NCI-H2081 treated with DMSO at 0.1 percent for 48 hours (cell line): ENCODE measurements at places on chromosomes 2 and 18.

DNA sequence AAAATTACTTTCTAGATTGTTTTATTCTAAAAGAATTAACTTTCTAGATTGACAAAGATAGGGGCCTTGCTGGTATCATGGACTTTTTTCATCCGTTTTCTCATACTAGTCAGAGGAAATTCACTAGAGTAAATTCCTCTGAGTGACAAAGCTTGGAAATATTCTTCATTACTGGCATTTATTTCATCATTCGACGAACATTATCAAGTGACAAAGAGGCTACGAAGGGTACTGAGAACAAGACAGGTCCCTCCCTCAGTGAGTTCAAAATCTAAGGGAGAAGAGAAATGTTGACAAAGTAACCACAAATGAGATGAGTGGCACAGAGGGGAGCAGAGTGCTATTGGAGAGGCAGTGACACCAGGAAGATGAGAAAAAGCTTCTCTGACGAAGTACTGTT lies 4.3 kb downstream of the EPG5 start:
- no peak for DNase-seq

DNA sequence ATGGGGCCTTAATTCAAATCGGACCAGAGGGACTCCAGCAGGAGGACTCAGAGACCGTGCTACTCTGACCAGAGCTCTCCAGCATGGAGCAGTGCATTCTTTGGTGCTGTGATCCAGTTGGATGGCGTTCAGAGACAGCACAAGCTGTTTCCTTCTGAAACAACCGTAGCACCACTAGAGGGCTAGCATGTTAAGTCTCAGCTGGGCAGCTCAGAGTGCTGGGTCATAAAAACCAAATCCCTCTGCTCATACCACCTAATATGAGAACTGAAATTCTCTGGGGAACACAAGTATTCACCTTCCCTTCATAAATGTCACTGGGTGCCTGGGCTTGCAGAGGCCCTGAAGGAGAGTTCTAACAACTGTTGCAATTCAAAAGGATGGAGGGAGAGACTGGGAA lies 97.7 kb upstream of the TFCP2L1 start:
- DNase-seq: no peak

- DNase-seq: no peak
Observed at GRCh38 chr2:82735336-82735735, 1723.7 kb downstream of the SUCLG1 start.

GRCh38 chr18:5662586-5663090 lies 118.8 kb upstream of the EPB41L3 start:
- DNase-seq: no peak

DNA sequence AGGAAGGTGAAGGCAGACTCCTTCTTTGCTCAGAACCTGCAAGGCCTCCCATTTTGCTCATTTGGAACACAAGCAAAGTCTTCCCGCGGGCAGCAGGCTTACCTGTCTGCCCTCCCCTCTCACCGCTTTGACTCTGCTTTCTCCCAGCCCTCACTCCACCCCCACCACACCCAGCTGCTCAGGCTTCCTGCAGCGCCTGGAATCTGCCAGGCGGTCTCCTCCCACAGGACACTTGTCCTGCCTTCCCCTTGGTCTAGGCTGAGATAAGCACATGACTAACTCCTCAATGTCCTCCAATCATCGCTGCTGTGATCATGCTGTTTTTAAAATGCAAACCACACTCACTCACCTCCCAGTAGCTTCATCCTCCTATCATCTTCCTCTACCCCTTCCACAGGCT lies 430.0 kb downstream of the ZNF516 start:
- no peak for DNase-seq

GRCh38 chr2:105510761-105511528 lies 112.1 kb upstream of the FHL2 start:
- no peak for DNase-seq

- DNase-seq: no peak
Observed at GRCh38 chr2:45264227-45265225, 255.3 kb upstream of the SIX2 start.
